ENCODE measurements at places on chromosomes 13 and 19. TPM values are rescaled to one million over a fixed set of nuclear protein-coding genes. Genes with fewer than 3 reads are reported as not detected.

DNA sequence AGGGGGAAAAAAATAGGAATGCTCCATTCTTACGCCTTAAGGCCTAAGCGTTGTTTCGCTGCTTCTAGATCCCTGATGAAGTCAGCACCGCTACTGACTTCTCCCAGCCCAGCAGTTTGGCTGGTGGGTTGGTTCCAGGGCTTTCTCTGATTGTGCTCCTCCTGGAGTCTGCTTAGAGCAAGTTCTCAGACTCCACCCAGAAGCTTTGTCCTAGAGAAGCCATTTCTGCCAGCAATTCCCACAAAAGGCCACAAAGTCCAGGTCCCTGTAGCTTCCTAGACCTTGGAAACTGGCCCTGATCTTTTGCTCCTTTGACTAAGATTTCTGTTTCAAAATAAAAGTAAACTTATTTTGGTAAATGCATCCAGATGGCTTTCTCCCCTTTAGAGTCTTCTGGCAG is 65.4 kb downstream of the KCTD12 start:
- no peak for DNase-seq
- no peaks in the 10 kb centered on the region for H3K4me1 ChIP-seq
- no peak overlapping the region for H3K27ac ChIP-seq
- no peaks in the 10 kb centered on the region for H3K36me3 ChIP-seq
- no peak overlapping the region for H3K4me3 ChIP-seq

- H3K4me3 ChIP-seq = no peak overlapping the region
- no peaks in the 10 kb centered on the region for H3K36me3 ChIP-seq
- DNase-seq = no peak
- no peaks in the 10 kb centered on the region for H3K4me1 ChIP-seq
- H3K27ac ChIP-seq = no peak overlapping the region
These were observed 107.8 kb downstream of the EDNRB start for GRCh38 chr13:77810878-77811277.

MCF2L gene
- total RNA-seq = 1.7 TPM

GRCh38 chr19:44345959-44346358 is 10.5 kb downstream of the ZNF112 start:
- H3K4me1 ChIP-seq = no peaks in the 10 kb centered on the region
- no peaks in the 10 kb centered on the region for H3K36me3 ChIP-seq
- H3K27ac ChIP-seq = no peak overlapping the region
- no peaks in the 10 kb centered on the region for H3K27me3 ChIP-seq
- DNase-seq = no peak

- no peaks in the 10 kb centered on the region for H3K27me3 ChIP-seq
- no peaks in the 10 kb centered on the region for H3K36me3 ChIP-seq
- H3K4me3 ChIP-seq = no peak overlapping the region
- no peak for DNase-seq
These were observed 545.8 kb downstream of the LIG4 start for GRCh38 chr13:107669391-107669993.

DNA sequence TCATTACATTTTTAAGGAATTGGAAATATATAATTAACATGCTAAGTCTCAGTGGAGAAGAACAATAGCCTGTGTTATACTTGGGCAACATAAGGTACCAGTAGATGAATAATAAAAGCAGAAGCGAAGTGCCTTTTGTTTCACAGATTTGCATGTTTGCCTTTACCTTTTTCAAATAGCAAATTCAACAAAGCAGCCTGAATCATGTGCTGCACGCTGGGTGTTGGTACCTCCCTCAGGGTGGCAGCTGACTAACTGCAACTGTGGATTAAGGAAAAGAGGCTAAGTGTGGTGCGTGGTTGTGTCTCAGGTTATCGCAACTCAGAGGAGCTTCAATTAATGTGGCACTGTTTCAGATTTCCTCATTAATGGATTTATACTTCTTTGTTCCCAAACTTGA is 189.0 kb downstream of the LMO7 start:
- H3K27me3 ChIP-seq = no peaks in the 10 kb centered on the region
- H3K27ac ChIP-seq = no peak overlapping the region
- no peak overlapping the region for H3K4me3 ChIP-seq
- DNase-seq = no peak
- no peaks in the 10 kb centered on the region for H3K4me1 ChIP-seq

ADGRE3 gene
- total RNA-seq = 1.0 TPM

ADAMTSL5 gene
- total RNA-seq = 2.5 TPM

ZNF730 gene
- total RNA-seq = 0.34 TPM

DNA sequence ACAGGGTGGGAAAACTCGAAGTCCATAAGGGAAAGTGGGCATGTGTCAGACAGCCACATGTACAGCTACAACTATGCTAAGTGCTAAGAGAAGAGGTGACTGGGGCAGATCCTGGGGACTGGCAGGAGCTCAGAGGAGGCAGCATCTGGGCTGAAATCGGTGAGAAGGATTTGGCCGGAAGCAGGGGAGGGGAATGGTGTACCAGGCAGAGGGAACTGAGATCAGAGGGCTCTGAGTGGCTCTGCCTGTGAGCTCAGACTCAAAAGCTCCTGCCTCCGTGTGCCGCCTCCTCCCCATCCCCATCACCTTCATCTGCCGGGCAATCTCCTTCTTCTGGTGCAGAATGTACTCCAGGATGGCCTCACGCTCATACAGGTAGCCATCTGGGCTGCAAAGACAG is 21.8 kb downstream of the NOSIP start:
- no peak overlapping the region for H3K4me3 ChIP-seq
- peak; percentile 66 for DNase-seq
- no peaks in the 10 kb centered on the region for H3K27me3 ChIP-seq
- H3K36me3 ChIP-seq = peaks cover 38% of the 10 kb centered on the region

CEACAM5 gene
- total RNA-seq = not detected

- peaks cover 19% of the 10 kb centered on the region for H3K27me3 ChIP-seq
- H3K27ac ChIP-seq = no peak overlapping the region
These were observed 30.6 kb downstream of the GSX1 start for GRCh38 chr13:27822873-27823311.

IGLON5 gene
- total RNA-seq = not detected

GRCh38 chr13:41222259-41222852 is 28.0 kb upstream of the KBTBD7 start:
- H3K36me3 ChIP-seq = peaks cover 13% of the 10 kb centered on the region
- no peak overlapping the region for H3K27ac ChIP-seq
- peak; percentile 77 for DNase-seq
- no peaks in the 10 kb centered on the region for H3K27me3 ChIP-seq
- no peaks in the 10 kb centered on the region for H3K4me1 ChIP-seq
- H3K4me3 ChIP-seq = no peak overlapping the region

DNA sequence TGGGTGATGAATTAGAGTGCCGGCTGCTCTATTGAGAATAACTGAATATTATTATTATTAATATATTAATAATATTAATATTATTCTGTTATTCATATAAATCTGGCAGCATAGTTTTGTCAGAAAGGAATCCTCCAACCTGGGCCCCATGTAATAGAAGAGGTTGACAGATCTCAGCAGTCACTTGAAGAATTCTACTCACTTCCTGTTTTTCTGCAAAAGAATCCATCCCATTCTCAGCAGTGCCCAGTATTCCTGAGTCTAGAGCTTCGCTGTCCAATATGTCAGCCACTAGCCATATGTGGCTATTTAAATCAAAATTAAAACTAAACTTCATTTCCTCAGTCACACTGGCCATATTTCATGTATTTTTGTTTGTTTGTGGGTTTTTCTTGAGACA is 72.4 kb upstream of the USPL1 start:
- DNase-seq = no peak
- H3K27ac ChIP-seq = no peak overlapping the region

DNA sequence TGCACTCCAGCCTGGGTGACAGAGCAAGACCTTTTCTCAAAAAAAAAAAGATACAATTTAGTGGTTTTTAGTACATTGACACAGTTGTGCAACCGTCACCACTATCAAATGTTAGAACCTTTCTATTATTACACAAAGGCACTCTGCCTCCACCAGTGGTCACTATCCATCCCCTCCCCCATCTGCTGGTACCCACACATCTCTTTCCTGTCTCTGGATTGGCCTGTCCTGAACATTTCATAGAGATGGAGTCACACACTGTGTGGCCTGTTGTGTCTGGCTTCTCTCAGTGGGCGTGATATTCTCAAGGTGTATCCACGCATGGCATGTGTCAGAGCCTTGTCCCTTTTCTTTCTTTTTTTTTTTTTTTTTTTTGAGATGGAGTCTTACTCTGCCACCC is 11.2 kb downstream of the KDM4B start:
- peaks cover 5% of the 10 kb centered on the region for H3K36me3 ChIP-seq
- no peaks in the 10 kb centered on the region for H3K27me3 ChIP-seq
- no peak overlapping the region for H3K27ac ChIP-seq

DNA sequence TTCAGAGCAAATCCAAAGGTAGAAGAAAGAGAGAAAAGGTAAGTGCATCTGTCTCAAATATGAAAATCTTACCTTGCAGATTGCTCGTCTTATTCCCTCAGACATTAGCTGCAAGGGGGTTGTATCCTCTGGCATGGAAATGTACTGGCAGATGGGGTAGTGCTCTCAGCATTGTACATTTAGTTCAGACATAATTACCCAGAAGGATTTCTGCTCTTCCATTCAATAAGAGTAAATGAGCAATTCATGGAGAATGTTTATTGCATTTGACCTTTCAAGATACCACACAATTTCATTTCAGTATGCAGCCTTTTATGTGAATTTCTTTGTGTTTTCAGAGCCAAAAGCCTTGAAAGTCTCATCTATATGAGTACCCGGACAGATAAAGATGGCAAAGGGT is 63.8 kb downstream of the SCEL start:
- H3K27me3 ChIP-seq = peaks cover 3% of the 10 kb centered on the region
- no peaks in the 10 kb centered on the region for H3K36me3 ChIP-seq
- H3K27ac ChIP-seq = no peak overlapping the region
- no peaks in the 10 kb centered on the region for H3K4me1 ChIP-seq
- H3K4me3 ChIP-seq = no peak overlapping the region
